ENCODE measurements at places on chromosomes 4 and X. TPM values are rescaled to one million over a fixed set of nuclear protein-coding genes. Genes with fewer than 3 reads are reported as not detected.

DNA sequence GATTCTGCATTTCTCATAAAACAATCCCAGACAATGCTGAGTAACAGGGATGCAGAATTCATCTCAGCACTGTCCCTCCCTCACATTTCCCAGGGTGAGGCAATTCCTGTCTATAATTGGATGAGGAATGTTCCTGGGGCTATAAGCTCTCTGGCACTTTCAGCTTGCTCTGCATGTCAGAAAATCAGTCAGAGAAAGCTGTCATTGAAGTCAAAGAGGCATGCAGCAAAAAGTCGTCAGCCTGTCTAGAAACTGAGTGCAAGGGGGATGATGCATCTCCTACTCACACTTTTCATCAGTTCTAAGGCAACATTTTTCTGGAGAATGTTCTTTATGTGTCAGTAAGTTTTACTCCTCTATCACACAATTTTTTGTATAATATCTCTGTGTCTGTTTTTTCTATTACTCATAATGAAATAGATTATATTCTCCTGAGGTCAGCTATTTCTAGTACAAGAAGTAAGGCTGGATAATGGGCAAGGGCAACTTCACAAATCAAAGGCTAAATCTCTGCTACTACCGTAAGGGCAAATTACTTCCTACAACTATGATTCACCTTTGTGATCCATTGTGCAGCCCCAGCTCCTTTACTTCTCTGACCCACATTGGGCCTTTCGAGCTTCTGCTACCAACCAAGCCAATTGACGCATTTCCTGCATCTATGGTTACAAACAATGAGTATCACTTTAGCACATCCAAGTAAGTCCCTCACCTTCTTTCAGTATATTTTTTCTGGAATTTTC, 56.0 kb downstream of the TASL start:
- DNase-seq, result no peak

GRCh38 chr4:151807220-151807619, 46.4 kb upstream of the GATB start:
- DNase-seq, result no peak

DNA sequence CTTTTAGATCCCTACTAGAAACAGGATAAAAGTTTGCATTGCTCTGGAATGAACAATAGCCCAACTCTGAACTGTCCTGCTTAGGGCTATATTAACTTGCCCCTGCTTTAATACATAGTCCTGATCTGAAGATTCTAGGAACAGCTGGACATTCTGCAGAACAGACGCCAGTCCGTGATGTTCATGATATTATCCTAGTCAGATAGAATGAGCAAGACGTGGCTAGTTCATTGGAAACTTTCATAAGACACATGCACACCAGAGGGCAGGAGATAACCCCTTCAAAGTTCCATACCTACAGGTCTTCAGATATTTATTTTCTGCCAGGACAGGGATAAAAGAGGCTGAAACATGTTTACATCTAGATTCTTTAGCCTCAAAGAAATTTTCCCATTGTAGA, 75.5 kb upstream of the CLNK start:
- DNase-seq, result no peak

- DNase-seq, result no peak
Measured at GRCh38 chr4:52931243-52931642, 69.1 kb downstream of the RASL11B start.

- no peak for DNase-seq
Measured at GRCh38 chrX:357693-358471, 28.8 kb downstream of the PPP2R3B start.

- DNase-seq, result no peak
Measured at GRCh38 chrX:150574559-150575418, 6.4 kb downstream of the MTM1 start.

GRCh38 chr4:147837435-147837834, 105.5 kb downstream of the ARHGAP10 start:
- no peak for DNase-seq

ITM2A gene
- total RNA-seq, result 68.8 TPM

CT45A8 gene
- not detected for total RNA-seq

SPANXN4 gene
- not detected for total RNA-seq

KCNIP4 gene
- not detected for total RNA-seq

ARHGAP36 gene
- total RNA-seq, result not detected

ADGRL3 gene
- total RNA-seq, result 17.5 TPM

OR13H1 gene
- not detected for total RNA-seq

DIPK2B gene
- 14.0 TPM for total RNA-seq
